ENCODE measurements at places on chromosomes 1 and 21.
A peak's percentile ranks its signal among the peaks of the same experiment; 100 is the strongest.

GRCh38 chr1:235503403-235504121, 690 bp downstream of the B3GALNT2 start:
- DNase-seq, result peak; percentile 50

GRCh38 chr1:181635110-181635509, 151.8 kb downstream of the CACNA1E start:
- DNase-seq, result no peak

DNA sequence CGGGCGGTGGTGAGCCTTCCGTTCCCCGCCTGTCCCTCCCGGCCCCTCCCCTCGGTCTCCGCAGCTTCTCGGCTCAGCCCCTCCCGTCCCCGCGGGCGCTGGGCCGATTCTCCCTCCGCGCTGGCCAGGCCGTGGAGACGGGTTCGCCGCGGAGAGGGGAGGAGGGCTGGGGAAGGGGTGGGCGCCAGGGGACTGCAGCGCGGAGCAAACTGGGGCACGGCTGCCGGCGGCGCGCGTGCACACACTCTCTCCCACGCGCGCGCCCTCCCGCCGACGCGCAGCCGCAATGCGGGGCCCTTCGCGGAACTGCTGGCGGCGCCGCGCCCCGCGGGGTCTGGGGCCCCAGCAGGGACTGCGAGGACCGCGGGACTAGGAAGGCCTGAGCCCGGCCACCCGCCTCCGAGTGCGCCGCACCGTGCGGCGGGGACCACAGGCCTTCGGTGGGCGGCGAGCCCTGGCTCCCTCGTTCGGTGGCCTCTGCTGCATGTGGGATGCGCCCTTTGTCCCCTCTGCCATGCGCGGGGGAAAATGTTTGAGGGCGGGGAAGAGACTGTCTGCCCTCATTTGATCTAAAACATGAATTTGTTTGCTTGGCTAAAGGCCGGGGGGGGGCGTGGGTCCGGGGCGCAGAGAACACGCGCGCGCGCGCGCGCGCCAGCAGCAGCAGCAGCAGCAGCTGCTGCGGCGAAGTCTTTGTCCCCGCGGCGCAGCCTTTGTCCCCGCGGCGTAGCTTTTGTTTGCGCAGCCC, 90.7 kb upstream of the VAMP3 start:
- DNase-seq, result peak; percentile 25

DNA sequence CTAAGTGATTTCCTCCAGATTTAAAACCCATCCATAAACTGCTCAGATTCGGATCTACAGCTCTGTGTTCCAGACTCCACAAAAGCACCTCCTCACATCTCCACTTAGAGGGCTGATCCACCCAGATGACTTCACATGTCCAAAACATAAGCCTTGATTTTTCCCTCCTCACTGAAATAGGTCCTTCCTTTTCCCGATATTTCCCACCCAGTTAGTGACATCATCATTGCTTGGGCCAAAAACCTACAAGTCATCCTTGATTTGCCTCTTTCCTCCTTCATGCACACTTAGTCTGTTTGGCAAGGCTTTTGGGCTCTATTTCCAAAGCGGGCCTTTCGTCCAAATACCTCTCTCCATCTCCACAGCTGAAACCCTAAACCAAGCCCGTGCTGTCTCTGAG, 32.3 kb downstream of the CCDC185 start:
- no peak for DNase-seq

DNA sequence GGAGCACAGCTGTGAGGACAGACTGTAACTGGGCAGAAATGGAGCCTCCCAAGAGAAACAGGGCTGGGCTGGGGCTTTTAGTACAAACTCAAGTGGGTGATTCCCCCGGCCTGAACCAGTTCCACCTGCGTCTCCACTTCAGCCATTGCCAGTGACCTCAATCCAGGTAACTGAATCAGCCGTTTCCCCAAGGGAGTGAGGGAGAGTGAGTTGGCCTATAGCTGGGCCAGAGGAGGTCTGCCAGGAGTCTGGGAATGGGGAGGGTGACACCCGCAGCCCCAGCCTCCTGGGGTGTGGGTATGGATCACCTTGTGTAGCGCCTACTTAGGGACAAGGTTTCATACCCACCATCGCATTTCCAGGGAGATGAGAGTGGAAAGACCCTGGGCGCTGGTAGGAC, 8.5 kb downstream of the SLC26A9 start:
- no peak for DNase-seq

DNA sequence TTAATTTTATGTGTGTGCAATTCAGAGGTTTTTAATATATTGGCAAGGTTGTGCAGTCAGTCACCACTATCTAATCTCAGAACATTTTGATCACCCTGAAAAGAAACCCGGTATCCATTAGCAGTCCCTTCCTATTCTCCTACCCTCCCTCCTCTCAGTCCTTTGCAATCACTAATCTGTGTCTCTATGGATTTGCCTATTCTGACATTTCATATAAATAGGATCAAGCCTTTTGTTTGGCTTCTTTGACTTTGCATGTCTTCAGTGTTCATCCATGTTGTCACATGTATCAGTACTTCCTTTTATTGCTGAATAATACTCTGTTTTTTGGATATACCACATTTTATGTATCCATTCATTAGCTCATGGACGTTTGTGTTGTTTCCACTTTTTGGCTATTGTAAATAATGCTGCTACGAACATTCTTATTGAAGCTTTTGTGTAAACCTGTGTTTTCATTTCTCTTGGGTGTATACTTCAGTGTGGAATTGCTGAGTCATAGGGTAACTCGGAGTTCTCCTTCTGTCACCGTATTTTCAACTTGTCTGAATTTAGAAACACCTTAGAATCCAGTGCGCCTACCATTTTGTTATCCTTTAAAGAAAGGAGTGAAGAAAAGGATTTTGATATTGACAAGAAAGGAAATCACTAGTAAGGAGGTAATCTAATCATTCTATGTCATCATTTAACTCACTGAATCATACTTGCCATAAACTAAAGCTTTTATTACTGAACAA, 3.4 kb downstream of the CEP85 start:
- no peak for DNase-seq

DNA sequence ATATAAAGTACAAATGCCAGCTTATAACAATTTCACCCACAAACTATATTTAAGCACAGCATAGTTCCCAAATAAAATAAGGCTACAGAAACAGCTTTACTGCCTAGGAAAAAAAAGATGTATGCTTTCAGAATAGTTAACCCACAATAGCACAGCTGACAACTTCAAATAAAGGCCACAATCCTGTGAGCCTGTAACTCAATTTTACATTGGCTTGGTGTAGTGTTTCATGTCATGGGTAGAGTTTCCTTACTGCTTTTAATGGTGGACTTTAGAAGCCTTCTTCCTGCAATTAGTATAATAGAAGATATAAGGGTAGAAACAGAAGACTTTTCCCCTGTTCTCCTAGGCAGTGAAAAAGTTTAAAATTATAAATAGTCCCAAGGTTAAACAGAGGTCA, 44.3 kb upstream of the ZC3H11B start:
- DNase-seq, result no peak

DNA sequence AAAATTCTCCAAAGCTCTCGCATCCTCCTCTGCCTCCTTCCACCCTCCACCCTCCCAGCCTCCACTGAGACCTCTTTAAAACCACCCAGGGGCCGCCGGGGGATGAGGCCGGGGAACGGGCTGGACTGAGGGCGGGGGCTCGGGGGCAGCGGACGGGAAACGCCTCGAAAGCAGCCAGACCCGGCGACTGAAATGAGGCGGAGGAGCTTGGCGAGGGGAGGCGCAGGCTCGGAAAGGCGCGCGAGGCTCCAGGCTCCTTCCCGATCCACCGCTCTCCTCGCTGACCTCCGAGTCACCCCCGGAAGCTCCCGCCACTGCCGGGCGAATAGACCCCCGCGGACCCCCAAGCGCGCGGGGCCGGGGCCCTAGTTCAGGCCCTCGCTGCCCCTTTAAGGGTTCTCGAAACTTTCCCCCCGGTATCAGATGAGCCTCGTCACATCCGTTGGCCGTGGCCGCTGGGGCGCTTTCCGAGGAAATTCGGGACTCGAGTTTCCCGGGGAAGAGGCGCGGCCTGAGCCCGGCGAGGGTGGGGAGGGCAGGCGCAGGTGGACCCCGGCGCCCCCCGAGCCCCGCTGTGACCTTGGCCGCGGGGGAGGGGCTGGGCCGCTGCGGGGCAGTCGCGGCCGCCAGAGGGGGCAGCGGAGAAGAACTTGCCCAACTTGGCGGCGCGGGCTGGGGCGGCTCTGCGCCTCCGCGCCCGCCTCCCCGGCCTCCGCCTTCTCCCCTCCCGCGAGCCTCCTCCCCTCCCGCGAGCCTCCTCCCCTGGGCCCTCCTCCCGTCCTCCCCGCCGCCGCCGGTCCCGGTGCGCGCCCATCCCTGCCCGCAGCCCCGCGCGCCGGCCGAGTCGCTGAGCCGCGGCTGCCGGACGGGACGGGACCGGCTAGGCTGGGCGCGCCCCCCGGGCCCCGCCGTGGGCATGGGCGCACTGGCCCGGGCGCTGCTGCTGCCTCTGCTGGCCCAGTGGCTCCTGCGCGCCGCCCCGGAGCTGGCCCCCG, at the start of gene BACE2:
Gene BACE2 (plus strand): TSS at position 813 of the 995 bp plus-strand sequence. CDS start 104 bp downstream, at position 917.
- peak; percentile 66 for DNase-seq

GRCh38 chr1:116514708-116515525, 55.9 kb downstream of the CD58 start:
- peak; percentile 78 for DNase-seq

DNA sequence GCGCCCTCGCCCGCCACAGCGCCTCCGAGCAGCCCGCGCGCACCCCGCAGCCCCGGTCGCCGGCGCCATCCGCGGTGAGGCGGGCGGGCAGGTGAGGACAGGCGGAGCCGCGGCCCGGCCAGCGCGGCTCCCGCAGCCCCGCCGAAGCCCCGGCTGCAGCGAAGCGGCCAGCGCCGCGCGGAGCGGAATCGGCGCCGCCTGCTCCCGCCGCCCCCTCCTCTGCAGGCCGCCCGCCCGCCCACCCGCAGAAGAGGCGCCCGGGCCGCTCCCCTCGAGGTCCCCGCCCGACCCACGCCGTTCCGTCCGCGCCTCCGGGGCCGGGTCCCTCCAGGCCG, 1.3 kb downstream of the PRDM16 start:
- no peak for DNase-seq

GRCh38 chr1:108699375-108700332, 7.5 kb downstream of the PRPF38B start:
- no peak for DNase-seq

DNA sequence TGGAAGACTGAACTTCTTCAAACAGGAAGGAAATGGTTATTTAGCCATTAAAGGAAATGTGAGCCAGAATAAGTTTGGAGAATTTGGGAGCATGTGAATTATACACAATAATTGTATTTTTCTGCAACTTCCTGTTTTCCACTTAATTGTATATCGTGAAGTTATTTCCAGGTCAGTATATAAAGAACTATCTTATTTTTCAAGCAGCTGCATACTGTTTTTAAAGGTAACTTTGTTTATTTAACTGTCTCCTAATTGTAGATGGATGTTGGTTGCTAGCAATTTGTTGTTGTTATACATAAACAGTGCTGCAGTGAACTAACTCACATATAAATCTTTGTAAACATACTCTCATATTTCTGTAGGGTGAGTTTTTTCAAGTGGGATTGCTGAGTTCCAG, 180.3 kb downstream of the HLX start:
- DNase-seq, result no peak

DNA sequence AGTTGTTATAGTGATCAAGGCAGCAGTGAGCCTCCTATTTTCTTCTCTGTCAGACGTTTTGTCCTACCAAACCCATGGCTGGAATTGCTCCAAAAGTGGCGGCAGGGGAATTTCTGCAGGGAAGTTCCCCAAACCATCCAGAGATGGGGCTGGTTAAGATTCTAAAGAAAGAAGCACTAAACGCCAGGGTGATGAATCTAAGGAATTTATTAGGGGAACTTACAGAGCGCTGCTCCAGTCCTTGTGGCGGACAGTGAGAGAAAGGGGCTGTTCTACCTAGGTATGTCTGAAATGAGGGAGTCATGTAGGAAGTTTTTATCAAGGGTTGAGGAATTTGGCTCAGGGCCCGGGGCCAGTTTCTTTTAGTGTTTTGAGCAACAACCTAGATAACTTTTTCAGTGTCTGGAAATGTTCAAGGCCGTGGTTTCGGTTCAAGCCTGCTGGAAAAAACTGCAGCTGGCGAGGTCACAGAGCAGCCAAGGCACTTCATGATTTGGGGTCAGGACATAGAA, 222.4 kb upstream of the B3GALT2 start:
- no peak for DNase-seq

GRCh38 chr21:27164208-27165177, 197.6 kb upstream of the ADAMTS5 start:
- DNase-seq, result no peak

DNA sequence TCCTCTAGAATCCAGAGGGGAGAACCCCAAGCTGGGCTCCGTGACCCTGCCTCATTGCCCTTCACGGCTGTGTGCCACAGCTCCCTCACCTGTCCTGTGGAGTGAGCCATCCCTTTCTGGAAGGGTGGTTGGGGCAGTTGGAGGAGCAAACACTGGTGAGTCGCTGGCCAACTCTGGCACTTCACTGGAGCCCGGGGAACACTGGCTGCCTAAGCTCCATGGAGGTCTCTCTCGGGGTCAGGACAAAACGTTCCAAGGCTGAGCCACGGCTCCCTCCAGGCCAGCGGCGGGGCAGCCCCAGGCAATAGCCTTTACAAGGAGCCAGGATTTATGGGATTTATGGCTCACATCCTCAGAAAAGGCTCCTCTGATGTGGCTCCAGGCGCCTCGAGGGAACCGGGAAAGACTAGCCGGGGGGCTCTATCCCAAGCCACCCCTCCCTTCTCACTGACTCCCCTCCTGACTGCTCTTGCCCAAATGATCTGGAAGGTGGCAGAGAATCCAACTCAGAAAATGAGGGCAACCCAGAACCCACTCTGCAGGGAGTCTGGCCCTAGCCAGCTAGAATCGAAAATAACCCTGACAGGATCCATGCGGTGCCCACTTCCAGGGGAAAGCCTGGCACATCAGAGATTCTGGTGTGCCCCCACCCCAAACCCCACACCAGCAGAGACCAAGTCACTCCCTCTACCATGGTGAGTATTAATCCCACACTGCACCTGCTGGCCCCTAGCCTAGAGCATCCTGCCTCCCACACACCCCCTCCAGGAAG, 75.2 kb downstream of the GLIS1 start:
- DNase-seq, result no peak

DNA sequence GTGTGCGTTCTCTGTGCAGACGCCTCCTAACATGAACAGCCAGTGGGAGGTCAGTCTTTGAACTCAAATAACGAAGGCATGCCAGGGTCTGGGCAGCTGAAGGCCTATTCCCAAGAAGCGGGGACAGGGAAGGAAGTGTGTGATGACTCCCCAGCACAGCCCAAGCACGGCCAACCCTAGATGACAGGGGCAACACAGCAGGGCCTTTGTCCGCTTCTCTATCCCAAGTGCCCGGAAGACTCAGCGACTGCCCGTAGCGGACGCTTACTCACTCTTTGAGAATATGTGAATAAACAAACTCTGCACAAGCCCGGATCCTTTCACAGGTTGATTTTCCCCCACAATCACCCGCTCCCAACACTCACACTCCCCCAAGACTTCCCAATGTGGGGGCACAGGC, 11.2 kb downstream of the C1orf198 start:
- DNase-seq, result no peak

DNA sequence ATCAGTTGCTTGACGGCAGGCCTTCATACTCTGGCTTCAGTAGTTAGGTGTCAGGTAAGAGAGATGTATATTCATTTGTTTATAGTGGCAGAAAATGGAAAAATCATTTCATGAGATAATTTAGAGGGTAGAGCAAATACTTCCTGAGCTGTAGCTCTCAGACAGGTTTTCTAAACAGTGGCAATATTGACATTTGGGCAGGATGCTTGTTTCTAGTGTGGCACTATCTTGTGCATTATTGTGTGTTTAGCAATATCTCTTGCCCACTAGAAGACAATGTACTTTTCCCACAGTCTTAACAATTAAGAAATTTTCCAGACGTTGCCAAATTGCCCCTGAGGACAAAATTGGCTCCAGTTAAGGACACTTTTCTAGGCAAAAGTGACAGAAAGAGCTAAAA, 1143.1 kb downstream of the PLA2G4A start:
- DNase-seq, result no peak

GRCh38 chr1:59692591-59692990, 122.2 kb upstream of the HOOK1 start:
- no peak for DNase-seq
